ENCODE measurements at places on chromosomes 12 and 14.

GRCh38 chr14:51386411-51386810 lies 146.4 kb downstream of the TMX1 start:
- DNase-seq, result no peak

DNA sequence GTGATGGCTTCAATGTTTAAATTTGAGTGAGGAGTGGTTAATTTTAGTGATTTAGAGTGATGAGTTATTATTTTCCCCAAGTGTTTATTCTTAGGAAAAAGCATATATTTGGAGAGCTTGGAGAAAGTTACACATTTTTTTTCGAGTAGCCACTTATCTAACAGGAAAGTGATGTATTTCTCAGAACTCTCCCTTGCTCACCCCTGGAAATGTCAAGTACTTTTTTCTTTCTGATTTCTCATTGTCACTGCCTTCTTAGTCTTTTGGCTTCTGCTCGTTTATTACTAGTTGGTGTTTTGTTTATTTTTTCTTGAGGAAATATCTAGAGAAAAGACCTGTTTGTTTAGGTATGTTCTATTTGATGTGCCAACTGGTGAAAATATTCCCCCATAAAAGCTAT lies 58.8 kb downstream of the AEBP2 start:
- DNase-seq, result no peak

DNA sequence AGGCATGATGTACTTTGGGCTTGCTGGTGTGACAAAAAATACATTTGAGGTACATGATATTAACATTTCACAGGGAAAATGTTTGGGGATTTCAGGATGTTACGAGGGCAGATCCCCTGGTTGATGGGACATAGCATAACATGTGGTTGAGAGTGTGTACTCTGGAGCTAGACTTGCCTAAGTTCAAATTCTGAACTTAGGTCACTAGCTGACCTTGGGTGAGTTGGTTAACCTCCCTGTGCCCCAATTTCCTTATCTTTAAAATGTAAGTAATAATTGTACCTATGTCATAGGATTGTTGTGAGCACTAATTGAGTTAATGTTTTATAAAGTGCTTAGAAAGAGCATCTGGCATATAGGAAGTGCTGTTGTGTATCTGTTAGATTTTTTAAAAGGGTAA lies 64.7 kb upstream of the ATF1 start:
- DNase-seq, result no peak

DNA sequence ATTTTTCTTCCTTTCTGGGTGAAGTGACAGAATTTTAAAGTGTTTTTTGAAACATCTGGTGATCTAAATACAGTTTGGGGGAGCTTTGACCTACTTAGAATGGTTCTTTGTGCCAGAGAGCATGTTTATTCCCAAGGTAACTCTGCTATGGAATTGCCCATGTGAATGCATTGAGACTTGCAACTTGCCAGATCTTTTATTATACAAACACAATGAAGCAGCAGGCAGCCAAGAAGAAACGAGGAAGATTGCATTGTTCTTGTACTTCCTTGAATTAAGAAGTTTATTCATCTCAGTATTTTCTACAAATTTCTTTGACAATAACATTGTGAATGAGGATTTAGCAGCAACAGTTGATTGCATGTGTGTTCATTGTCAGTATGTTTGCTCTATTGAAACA lies 55.5 kb downstream of the FGD4 start:
- no peak for DNase-seq

DNA sequence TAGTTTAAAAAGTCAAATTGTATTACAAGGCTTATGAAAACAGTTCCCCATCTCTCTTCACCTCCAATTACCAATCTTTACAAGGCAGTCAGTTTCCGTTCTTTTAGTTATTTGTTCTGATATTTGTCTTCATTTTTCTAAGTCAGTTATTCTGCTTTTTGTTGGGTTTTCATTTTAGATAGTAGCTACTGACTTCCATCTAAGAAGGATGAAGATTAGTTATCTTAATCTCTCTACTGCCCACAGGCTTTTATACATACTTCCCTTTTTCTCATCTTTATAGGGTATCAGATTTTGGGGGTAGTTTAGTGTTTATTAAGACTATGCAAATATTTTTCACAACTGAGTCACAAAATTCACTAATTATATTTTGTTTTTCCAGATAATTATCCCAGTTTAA lies 38.4 kb downstream of the FRS2 start:
- DNase-seq, result no peak

GRCh38 chr12:70096759-70097410 lies 146.3 kb upstream of the CNOT2 start:
- no peak for DNase-seq

DNA sequence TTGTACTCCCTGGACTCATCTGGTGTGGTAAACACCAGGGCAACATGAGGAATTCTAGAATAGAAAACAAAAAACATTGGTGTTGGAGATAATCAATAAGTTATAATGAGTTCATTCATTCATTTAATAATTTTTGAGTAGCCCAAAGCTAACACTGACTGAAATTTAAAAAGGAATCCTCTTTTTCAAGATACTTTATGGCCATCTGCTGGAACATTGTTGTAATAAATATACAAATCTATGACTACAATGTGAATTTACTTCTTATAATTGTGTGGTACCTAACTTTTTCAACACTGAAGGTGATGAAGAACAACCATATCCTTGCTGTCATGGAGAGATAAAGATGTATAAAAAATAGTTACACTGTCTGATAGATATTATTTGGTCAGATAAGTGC lies 687.3 kb upstream of the MIS18BP1 start:
- no peak for DNase-seq

- DNase-seq, result no peak
Measured at GRCh38 chr12:94445662-94446061, 14.0 kb downstream of the CEP83 start.

DNA sequence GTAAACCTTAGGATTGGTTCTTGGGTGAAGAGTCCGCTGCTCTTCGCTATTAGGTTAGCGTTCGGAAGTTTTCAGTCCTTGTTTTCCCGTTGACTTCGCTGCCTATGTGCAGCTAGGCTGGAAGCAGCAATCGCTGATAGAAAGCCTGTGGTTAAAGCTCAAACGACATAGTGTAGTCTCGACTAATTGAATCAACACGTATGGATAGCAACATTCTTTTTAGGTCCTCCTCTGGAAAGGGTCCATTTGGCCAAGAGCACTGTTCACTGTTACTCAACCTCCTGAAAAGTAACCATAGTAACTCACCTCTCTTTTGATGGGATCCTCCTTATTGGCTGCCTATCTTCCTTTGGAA lies 355.5 kb downstream of the SNAPC1 start:
- no peak for DNase-seq

GRCh38 chr12:94225947-94226630 lies 77.7 kb downstream of the PLXNC1 start:
- no peak for DNase-seq

DNA sequence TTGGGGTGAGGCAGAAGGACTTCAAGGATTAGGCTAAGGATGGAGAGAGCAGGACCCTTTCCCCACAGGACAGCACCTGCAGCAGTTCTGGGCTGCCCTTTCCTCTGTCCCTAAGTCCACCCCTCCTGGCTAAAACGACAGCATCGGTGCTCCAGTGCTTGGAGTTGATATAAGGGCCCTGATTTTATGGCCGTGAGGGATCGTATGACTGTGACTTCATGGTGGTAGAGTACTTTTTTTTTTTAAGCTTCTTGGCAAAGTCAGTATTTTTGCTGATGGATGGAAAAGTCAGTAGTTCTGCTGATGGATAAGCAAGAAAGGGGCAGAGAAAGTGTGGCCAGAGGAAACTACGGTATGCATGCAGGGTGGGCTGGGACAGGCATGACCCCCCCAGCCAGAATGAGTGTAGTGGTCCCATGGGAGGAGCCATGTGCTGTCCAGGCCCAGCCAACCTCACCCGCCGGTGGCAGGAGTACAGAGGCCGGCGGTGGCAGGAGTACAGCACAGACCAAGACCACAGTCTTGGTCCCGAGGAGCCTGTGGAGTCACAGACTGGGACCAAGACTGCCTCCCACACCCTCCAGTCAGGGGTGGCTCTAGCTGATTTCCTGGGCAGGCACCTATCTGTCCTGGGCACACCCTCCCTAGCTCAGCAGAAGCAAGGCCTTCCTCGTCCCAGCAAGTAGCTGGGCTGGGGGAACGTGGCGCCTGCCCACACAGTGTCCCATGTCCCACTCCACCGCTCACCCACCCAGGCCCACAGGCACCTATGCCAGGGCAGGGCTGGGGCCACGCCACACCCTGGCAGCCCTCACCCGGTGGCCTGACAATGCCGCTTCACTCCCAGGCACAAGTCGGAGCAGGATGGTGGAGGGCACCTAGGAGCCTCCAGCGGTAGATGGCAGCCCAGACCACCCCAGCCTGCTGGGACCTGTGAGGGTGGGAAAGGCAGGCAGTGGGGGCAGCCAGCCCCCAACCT lies 46.3 kb downstream of the CCDC88C start:
- no peak for DNase-seq

- DNase-seq, result no peak
Measured at GRCh38 chr12:6607751-6608591, 792 bp upstream of the CHD4 start.

- no peak for DNase-seq
Measured at GRCh38 chr14:52031781-52032180, 37.1 kb downstream of the NID2 start.

GRCh38 chr12:29159661-29160060 lies 10.6 kb downstream of the FAR2 start:
- DNase-seq, result no peak

GRCh38 chr12:93539821-93540220 lies 32.7 kb upstream of the SOCS2 start:
- DNase-seq, result no peak

- DNase-seq, result no peak
Measured at GRCh38 chr12:96106137-96106536, 70.8 kb upstream of the LTA4H start.

GRCh38 chr12:62164036-62164435 lies 96.2 kb upstream of the USP15 start:
- DNase-seq, result no peak

DNA sequence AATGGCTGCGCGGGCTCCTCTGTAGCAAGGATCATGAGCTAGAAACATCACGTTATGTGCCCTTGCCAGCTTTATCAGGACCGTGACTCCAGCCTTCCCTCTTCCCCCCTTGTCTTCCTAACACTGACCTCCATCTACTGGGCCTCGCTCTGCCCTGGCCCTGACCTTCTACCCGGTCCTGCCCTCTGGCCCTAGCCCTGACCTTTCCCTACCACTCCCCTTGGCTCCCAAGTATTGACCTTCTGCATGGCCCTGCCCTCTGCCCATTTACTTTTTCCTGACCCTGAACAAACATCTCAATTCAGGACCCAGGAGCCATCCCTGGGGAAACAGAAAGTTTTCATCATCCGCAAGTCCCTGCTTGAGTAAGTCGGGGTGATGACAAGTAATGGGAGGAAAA lies 2.0 kb downstream of the SOAT2 start:
- DNase-seq, result no peak

DNA sequence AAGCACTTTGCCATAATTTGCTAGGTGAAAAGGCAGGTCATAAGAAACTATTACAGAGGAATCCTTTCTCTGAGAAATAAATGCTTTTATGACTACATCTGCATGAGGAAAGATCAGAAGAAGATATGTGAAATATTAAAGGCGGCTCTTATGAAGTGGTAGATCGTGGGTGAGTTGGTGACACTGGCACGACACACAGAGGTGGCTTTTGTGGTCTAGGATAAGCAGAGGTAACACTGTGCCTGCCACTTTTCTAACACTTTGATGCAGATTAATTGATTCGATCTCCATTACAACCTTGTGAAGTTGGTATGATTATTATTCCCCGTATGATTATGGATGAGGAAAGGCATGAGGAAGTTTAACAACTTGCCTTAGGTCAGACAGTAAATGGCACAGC lies 60.0 kb upstream of the ELK3 start:
- no peak for DNase-seq

DNA sequence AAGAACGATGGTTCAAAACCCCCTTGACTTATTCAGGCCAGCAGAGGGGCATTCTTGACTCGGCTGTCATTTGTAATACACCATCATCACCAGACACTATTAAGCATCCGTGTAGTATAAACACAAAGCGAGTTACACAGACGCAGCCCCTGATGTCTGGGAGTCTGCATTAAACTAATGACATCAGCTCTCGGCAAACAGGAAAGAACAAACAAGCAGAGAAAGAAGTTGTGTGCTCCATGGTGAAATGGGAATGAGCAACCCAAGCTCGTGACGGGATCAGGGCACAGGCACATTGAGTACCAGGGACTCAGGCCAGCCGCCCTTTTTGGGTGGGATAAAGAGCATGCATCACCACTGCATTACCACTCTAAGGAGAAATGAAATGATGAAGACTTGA lies 460.1 kb downstream of the MED13L start:
- no peak for DNase-seq

DNA sequence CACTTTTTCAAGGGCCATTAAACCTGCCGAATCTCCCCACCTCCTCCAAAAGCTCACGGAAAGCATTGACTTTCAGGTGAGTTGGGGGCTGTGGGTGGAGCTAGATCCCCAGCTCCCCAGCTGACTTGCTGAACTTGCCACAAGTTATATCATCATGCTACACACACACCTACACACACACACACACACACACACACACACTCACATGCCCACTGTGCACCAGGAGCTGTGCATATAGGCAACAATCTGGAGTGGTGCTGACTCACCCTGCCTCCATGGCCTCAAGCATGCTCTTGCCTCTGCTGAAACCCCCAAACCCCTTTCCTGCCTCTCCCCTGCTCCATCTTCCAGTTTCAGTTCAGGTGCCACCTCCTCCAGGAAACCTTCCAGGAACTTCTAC lies 26.1 kb downstream of the SERPINA3 start:
- no peak for DNase-seq

- DNase-seq, result no peak
Measured at GRCh38 chr12:20420557-20420956, 52.2 kb downstream of the PDE3A start.
